NCI-H1105 (cell line): ENCODE measurements at places on chromosomes 1 and 21.
A peak's percentile ranks its signal among the peaks of the same experiment; 100 is the strongest.

GRCh38 chr1:75791022-75791421, 5.0 kb downstream of the RABGGTB start:
- DNase-seq: no peak

- DNase-seq: no peak
Observed at GRCh38 chr1:30790850-30791778, 33.5 kb upstream of the LAPTM5 start.

- no peak for DNase-seq
Observed at GRCh38 chr1:30218438-30218837, 504.9 kb downstream of the MATN1 start.

DNA sequence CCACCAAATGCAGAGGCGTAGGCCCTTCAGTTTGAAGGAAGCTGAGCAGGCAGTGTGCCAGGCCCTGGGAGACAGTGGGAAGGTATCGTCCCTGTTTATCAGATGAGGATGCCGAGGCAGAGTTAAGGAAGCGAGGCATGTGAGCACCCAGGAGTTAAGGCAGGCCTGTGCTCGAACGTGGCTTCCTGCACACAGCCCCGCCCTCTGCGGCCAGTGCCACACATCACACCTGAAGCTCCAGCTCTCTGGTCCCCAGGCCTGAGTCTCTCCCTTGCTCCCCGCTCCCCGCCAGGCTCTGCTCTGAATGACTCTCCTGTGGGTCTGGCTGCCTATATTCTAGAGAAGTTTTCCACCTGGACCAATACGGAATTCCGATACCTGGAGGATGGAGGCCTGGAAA, 32.1 kb downstream of the EPHX1 start:
- no peak for DNase-seq

GRCh38 chr1:68955424-68955823, 458.5 kb upstream of the DEPDC1 start:
- peak; percentile 22 for DNase-seq
